ENCODE measurements at places on chromosomes 16 and 17.

- peak; percentile 59 for DNase-seq
These were observed 7.4 kb downstream of the CDK5RAP3 start for GRCh38 chr17:47978324-47978723.

DNA sequence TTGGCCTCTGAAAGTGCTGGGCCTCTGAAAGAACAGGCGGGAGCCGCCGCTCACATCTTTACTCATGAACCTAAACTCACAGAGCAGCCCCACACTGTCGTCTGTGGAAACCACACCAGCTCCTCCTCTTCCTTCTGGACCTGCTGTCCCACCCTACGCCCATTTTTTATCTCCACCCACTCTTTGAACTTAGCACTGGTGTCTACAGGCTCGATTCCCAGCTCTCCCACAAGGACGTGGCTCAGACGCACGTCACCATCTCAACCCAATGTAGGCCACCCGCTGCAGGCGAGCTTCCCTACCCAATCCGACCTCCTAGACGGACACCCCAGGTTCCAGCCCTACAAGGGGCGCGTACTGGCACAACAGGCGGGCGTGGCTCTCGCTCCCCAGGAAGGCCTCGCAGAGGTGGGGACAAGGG is 62.2 kb downstream of the NXN start:
- peak; percentile 48 for DNase-seq

DNA sequence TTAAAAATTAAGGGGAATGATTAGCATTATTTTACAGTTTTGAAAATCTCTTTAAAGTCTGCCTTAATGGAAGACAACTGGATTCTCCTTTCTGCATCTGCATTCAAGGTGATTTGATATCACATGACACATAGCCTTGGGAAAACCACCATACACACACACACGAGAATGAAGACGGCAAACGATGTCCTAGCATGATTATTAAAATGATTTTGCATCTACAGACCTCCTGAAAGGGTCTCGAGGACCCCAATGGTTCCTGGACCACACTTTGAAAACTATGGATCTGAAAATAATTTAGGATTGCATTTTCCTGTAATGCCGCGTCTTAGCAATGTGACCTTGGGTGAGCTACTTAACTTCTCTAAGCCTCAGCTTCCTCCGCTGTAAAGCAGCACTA is 11.8 kb upstream of the CHST4 start:
- no peak for DNase-seq

- DNase-seq = no peak
These were observed 812 bp upstream of the MYOCD start for GRCh38 chr17:12664894-12665262.

- DNase-seq = no peak
These were observed 148.1 kb downstream of the MRM1 start for GRCh38 chr17:36749493-36749892.

DNA sequence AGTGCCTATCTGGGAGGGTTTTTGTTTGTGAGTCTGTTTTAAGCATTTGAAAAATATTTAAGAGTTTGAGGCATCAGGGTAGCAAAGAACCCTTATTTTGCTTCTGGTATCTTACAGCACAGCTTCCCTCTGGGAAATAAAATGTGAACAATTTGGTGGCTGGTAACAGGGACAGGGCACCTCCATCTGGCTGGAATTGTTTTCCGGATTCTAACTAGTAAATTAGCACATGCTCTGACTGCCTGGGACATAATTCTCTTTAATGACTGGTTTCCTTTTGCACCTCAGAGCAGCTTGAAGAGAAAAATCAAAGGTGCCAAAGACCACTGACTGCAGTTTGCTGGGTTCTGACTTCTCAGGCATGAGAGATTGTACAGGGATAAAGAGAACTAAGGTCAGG is 469.1 kb downstream of the GRIN2A start:
- no peak for DNase-seq

DNA sequence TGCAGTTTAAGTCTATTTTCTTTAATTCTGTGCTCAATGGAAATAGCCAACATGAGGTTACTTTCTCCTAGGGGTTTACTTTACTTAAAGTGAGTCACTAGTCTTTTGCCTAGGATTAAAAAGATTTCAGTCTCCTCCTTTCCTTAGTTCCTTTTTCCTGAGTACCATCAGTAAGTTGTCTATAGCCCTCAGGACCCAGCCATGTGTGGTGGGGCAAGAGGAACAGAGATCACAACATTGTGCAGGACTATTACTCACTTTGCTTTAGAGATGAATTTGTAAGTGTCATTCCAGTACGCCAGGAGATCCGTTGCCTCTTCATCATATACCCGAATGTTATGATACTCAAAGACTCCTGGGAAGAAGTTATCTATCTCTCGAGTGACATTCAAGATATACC is 27.7 kb upstream of the CORO6 start:
- DNase-seq = no peak

GRCh38 chr16:23694644-23695373 is 16.1 kb downstream of the PLK1 start:
- no peak for DNase-seq

DNA sequence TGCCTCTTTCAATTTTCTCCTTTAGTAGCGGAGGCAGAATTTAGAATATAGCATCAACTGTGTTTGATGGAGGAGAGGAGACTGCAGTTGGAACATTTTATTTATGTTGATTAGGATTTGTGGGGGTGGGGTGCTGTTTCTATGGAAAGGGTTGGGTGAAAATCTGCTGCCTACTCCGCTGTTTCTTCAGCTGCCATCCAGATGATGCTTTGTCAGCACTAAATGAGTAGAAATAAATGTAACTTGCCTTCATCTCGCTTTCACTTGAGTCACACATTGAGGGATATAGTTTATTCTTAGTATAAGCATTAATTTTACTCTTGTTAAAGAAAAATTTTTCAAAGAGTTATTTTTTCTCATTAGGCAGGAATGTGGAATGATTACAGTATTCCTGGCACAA is 42.1 kb downstream of the ABHD15 start:
- DNase-seq = no peak

GRCh38 chr17:10428781-10429180 is 7.0 kb upstream of the MYH8 start:
- no peak for DNase-seq

GRCh38 chr16:31507617-31507928 is 618 bp downstream of the RUSF1 start:
- no peak for DNase-seq

DNA sequence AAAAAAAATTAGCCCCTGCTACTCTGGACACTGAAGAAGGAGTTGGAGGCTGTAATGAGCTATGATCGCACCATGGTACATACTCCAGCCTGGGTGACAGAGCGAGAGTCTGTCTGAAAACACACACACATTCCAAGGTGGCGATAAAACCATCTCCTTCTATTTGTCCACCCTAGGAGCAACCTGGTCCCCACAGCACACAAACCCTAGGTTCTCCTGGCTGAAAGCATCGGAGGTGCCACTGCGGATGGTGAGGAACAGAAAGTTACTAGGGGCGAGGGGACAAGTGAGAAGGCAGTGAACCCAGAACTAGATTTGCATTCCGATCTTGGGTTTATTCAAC is 1.4 kb upstream of the ECI1 start:
- no peak for DNase-seq

DNA sequence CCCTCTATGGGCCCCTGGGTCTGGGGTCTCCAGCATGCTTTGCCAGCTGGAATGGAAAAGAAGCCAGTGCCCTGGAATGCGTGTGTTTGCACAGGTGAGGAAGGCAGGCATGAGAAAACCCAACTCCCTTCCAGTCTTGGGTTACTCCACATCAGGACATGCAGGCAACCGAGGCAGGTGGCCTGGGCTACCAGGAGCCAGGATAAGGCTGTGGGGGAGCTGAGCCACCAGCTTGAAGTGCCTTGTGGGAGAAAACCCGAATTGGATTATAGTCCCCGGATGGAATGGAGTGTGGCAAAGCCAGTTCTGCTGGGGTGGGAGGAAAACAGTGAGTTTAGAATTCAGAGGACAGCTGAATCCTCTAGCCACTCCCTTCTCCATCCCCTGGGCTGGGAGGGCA is 7.2 kb downstream of the SRCIN1 start:
- DNase-seq = no peak

GRCh38 chr16:66566051-66566901 is at the start of gene CMTM1:
CMTM1 (plus strand) TSS chr16:66566439; CDS start chr16:66566514, 75 bp downstream.
- DNase-seq = no peak

DNA sequence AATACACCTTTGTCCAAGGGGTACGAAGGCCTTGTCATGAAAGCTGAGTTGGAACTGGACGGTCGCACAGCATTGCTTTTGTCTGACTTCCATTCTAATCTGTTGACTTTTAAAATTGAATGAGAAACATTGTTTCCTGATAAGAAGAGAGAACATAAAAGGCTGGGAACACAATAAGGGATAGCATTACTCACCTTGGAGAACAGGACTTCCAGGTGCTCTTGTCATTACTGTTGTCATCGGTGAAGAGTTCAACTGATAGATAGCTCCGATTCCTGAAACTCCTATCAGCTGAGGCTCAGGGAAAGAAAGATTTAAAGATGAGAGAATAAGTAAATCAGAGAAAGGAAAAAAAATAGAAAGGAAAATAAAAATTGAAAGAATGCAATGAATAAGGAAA is 351.1 kb downstream of the KCNJ2 start:
- DNase-seq = no peak

GRCh38 chr17:18002171-18002570 is 29.5 kb downstream of the DRC3 start:
- DNase-seq = no peak

DNA sequence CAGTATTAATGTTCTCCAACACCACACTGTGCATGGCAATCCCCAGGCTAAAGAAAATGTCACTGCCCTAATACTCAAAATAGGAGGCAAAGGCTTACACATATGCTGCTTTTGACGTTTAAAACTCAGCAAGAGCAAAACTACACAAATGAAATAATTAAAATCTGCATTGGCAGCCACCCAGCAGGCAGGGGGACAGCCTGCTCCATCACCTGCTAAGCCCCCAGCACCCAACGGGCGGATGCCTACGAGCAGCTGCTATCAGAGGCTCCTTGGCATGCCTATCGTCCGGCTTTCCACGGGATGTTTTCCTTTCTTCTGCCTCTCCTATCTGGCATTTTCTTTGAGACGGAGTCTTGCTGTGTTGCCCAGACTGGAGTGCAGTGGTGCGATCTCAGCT is 337.5 kb downstream of the SOX9 start:
- DNase-seq = no peak

GRCh38 chr16:48330189-48330840 is 54.9 kb downstream of the SIAH1 start:
- DNase-seq = no peak

- DNase-seq = no peak
These were observed 103.8 kb upstream of the GOT2 start for GRCh38 chr16:58837950-58838349.

- no peak for DNase-seq
These were observed 341 bp downstream of the PCYT2 start for GRCh38 chr17:81910840-81911276.

- peak; percentile 75 for DNase-seq
These were observed 54.1 kb downstream of the VAC14 start for GRCh38 chr16:70746708-70747424.

- no peak for DNase-seq
These were observed 54.2 kb upstream of the CDR2 start for GRCh38 chr16:22428654-22429053.

- DNase-seq = no peak
These were observed at the start of gene PRSS21 for GRCh38 chr16:2816751-2817339. PRSS21 (plus strand) TSS chr16:2817237; CDS start chr16:2817269, 32 bp downstream.
